ENCODE measurements at places on chromosomes 1 and 21. TPM values are rescaled to one million over a fixed set of nuclear protein-coding genes. Genes with fewer than 3 reads are reported as not detected.

The GBP6 gene
- total RNA-seq = not detected

The SLC9C2 gene
- not detected for total RNA-seq

The TPTE gene
- total RNA-seq = not detected

The CHML gene
- 5.5 TPM for total RNA-seq

The FOXE3 gene
- total RNA-seq = not detected

The ZNF695 gene
- 0.92 TPM for total RNA-seq

The S100B gene
- not detected for total RNA-seq

- H3K27me3 ChIP-seq = peaks cover 58% of the 10 kb centered on the region
- DNase-seq = peak; percentile 73
- H3K27ac ChIP-seq = no peak overlapping the region
- H3K4me3 ChIP-seq = no peak overlapping the region
- H3K4me1 ChIP-seq = peaks cover 39% of the 10 kb centered on the region
These were observed 5.2 kb downstream of the HES3 start for GRCh38 chr1:6248932-6249738.

- no peak overlapping the region for H3K27ac ChIP-seq
- no peak for DNase-seq
- peaks cover 2% of the 10 kb centered on the region for H3K27me3 ChIP-seq
- H3K4me1 ChIP-seq = no peaks in the 10 kb centered on the region
- H3K4me3 ChIP-seq = no peak overlapping the region
- H3K36me3 ChIP-seq = no peaks in the 10 kb centered on the region
These were observed 29.5 kb downstream of the SYT2 start for GRCh38 chr1:202680586-202681352.

- no peaks in the 10 kb centered on the region for H3K27me3 ChIP-seq
- no peak overlapping the region for H3K27ac ChIP-seq
- no peaks in the 10 kb centered on the region for H3K4me1 ChIP-seq
- H3K36me3 ChIP-seq = no peaks in the 10 kb centered on the region
These were observed 468.1 kb upstream of the CXADR start for GRCh38 chr21:17044696-17045095.

- DNase-seq = peak; percentile 39
- no peak overlapping the region for H3K4me3 ChIP-seq
- H3K27me3 ChIP-seq = no peaks in the 10 kb centered on the region
- H3K4me1 ChIP-seq = no peaks in the 10 kb centered on the region
These were observed 41.6 kb downstream of the LAMC2 start for GRCh38 chr1:183227422-183228346.

DNA sequence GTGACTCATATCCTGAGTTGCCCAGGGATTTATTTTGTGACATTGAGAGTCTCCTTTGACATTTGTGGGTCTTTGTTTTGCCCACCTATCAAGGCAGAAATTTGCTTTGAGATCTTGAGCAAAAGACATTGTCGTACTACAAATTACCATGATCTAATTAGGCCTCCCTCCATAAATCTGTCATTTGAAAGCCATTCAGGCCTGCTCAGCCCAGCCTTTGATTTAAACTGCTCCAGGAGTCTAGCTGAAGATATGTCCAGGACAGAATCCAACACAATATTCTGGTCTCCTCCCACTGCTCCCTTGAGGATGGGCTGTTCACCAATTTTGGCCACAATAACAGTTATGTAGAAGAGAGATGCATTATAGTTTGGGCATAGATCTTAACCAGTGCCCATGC, 86.7 kb downstream of the PROX1 start:
- H3K36me3 ChIP-seq = no peaks in the 10 kb centered on the region
- H3K4me3 ChIP-seq = no peak overlapping the region
- H3K27me3 ChIP-seq = peaks cover 5% of the 10 kb centered on the region
- DNase-seq = no peak
- H3K27ac ChIP-seq = no peak overlapping the region

- peaks cover 63% of the 10 kb centered on the region for H3K36me3 ChIP-seq
- H3K4me1 ChIP-seq = no peaks in the 10 kb centered on the region
- no peak within 1 kb of the TSS for H3K27ac ChIP-seq
- H3K27me3 ChIP-seq = no peaks in the 10 kb centered on the region
These were observed at the start of gene TMEM81 for GRCh38 chr1:205084360-205084759. Gene TMEM81, minus strand, starts transcription at chr1:205084460. Its CDS starts 140 bp downstream, at chr1:205084320.

DNA sequence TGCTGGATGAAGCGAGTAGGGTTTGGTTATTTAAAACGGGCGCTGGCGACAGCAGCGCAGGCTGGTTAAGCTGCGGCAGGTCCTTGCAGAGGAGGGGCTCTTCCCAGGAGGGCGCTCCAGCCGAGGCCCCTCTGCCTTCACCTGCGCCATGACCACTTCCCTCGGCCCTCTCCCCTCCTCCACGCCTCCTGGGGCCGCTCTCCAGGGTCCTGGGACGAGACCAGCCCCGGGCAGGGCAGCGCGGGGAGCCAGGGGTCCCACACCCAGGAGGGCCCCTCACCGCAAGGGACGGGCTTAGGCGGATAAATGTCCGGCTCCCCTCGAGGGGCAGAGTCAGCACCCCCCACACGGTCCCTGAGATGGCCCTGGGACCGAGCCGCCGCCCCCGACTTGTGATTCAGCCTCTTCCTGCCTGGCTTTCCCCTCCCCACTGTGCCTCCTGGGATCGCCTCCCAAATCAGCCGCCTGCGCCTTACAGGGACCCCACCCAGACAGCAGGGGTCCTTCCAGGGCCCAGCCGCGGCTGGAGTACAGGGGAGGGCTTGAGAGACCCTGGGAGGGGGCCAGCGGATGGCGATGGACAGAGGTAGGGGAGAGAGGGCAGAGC, 380.7 kb downstream of the MATN1 start:
- H3K27ac ChIP-seq = no peak overlapping the region
- no peaks in the 10 kb centered on the region for H3K4me1 ChIP-seq
- DNase-seq = no peak
- H3K36me3 ChIP-seq = no peaks in the 10 kb centered on the region

DNA sequence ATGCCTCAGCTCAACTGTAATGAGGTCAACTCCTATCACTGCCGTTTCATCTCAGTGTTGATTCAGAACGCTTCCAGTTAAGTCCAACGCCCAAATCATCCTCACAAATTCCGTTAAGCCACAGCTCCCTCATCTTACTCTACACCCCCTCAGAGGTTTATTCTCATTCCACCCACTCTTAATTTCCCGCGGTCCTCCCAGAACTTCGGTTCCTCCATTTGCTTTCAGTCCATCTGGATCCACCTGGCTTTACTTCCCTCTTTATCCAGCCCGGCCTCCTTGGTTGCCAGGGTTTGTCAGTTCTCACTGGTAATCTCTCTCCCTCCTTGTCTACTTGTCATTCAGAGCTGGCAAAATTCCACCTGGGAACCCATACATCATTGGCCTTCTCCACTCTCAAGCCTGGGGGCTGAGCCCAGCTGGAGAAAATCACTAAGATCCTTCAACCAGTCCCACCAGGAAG, 51.3 kb upstream of the RUNX1 start:
- no peak overlapping the region for H3K4me3 ChIP-seq
- H3K36me3 ChIP-seq = no peaks in the 10 kb centered on the region
- H3K4me1 ChIP-seq = no peaks in the 10 kb centered on the region
- H3K27ac ChIP-seq = no peak overlapping the region
- no peaks in the 10 kb centered on the region for H3K27me3 ChIP-seq
- no peak for DNase-seq

DNA sequence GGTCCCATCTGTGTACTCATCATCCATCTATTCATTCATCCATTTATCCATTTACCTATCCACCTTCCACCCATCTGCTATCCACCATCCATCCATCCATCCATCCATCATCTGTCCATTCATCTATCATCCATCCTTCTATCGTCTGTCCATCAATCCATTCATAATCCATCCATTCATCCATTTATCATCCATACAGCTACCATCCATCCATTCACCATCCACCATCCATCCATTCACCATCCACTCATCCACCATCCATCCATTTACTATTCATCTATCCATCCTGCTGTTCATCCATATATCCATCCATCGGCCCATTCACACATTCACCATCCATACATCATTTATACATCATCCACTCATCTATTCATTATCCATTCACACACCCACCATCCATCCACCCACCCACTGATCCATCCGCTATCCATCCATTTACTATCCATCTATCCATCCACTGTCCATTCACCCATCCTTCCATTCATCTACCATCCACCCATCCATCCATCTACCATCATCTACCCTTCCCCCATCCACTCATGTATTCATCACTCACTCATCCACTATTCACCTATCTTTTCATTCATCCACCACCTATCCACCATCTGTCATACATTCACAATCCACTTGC, 96.4 kb downstream of the TRIM11 start:
- no peak for DNase-seq
- H3K36me3 ChIP-seq = no peaks in the 10 kb centered on the region
- peaks cover 7% of the 10 kb centered on the region for H3K27me3 ChIP-seq
- H3K4me3 ChIP-seq = no peak overlapping the region

- H3K4me1 ChIP-seq = no peaks in the 10 kb centered on the region
- H3K36me3 ChIP-seq = no peaks in the 10 kb centered on the region
- no peak for DNase-seq
- H3K27me3 ChIP-seq = no peaks in the 10 kb centered on the region
These were observed 1331.7 kb downstream of the MRPL39 start for GRCh38 chr21:24275616-24276015.

- no peak overlapping the region for H3K4me3 ChIP-seq
- H3K36me3 ChIP-seq = peaks cover 94% of the 10 kb centered on the region
- DNase-seq = peak; percentile 86
- H3K27ac ChIP-seq = peak overlapping the region; percentile 76
These were observed 87.4 kb downstream of the UBR4 start for GRCh38 chr1:19122668-19123067.

DNA sequence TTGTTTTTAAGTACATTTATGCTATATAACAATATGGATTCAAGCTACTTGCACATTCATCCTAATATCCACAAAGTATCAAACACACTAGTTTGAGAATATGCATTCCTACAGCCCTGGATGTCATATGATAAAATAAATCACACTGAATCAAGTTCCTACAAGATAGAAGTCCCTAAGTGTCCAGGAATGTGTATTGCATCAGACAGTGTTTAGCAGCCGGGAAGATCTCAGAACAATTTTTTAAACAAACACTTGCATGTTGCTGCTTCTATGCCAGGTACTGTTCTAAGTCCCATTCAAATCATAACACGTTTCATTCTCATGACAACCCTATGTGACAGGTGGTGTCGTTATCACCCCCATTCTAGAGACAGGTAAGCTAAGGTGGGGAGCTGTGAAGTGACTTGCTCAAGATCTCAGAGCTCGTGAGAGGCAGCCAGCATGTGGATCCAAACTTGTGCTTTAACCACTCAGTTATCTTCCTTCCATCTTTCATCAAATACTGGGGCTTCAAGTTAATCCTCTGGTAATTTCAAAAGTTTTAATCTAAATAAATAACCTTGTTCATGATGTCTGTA, 68.3 kb upstream of the KIF26B start:
- no peak overlapping the region for H3K4me3 ChIP-seq
- no peaks in the 10 kb centered on the region for H3K36me3 ChIP-seq
- DNase-seq = no peak
- H3K27me3 ChIP-seq = no peaks in the 10 kb centered on the region
- no peak overlapping the region for H3K27ac ChIP-seq

GRCh38 chr1:119582801-119583200, 65.3 kb downstream of the ZNF697 start:
- DNase-seq = peak; percentile 32
- H3K27me3 ChIP-seq = no peaks in the 10 kb centered on the region
- H3K4me1 ChIP-seq = no peaks in the 10 kb centered on the region
- H3K27ac ChIP-seq = no peak overlapping the region

GRCh38 chr1:177567393-177567792, 396.6 kb downstream of the BRINP2 start:
- DNase-seq = no peak
- H3K27me3 ChIP-seq = no peaks in the 10 kb centered on the region
- H3K4me1 ChIP-seq = no peaks in the 10 kb centered on the region
- no peak overlapping the region for H3K4me3 ChIP-seq
- H3K36me3 ChIP-seq = no peaks in the 10 kb centered on the region
- H3K27ac ChIP-seq = no peak overlapping the region

- no peak for DNase-seq
- no peaks in the 10 kb centered on the region for H3K27me3 ChIP-seq
- H3K4me1 ChIP-seq = no peaks in the 10 kb centered on the region
- no peak overlapping the region for H3K4me3 ChIP-seq
These were observed 74.0 kb upstream of the SAMSN1 start for GRCh38 chr21:14620152-14620551.

- peak overlapping the region; percentile 84 for H3K4me3 ChIP-seq
- DNase-seq = peak; percentile 76
- H3K36me3 ChIP-seq = peaks cover 4% of the 10 kb centered on the region
- peak overlapping the region; percentile 85 for H3K27ac ChIP-seq
- H3K27me3 ChIP-seq = no peaks in the 10 kb centered on the region
These were observed 52.4 kb upstream of the GPR157 start for GRCh38 chr1:9181176-9181906.

DNA sequence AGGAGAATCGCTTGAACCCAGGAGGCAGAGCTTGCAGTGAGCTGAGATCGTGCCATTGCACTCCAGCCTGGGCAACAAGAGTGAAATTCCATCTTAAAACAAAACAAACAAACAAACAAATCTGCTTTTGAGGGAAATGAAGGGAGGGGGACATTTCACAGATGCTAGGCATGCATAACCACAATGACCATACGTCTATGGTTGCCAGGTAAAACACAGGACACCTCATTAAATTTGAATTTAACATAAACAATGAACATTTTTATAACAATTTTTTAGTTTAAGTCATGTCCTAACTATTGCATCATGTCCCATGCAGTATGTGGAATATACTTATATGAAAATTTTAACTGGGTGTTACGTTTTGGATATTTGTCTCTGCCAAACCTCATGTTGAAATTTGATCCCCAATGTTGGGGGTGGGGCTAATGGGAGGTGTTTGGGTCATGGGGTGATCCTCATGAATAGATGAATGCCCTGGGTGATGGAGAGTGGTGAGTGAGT, 31.0 kb upstream of the ZBTB18 start:
- no peaks in the 10 kb centered on the region for H3K4me1 ChIP-seq
- peaks cover 4% of the 10 kb centered on the region for H3K27me3 ChIP-seq
- H3K4me3 ChIP-seq = no peak overlapping the region
- H3K36me3 ChIP-seq = no peaks in the 10 kb centered on the region

DNA sequence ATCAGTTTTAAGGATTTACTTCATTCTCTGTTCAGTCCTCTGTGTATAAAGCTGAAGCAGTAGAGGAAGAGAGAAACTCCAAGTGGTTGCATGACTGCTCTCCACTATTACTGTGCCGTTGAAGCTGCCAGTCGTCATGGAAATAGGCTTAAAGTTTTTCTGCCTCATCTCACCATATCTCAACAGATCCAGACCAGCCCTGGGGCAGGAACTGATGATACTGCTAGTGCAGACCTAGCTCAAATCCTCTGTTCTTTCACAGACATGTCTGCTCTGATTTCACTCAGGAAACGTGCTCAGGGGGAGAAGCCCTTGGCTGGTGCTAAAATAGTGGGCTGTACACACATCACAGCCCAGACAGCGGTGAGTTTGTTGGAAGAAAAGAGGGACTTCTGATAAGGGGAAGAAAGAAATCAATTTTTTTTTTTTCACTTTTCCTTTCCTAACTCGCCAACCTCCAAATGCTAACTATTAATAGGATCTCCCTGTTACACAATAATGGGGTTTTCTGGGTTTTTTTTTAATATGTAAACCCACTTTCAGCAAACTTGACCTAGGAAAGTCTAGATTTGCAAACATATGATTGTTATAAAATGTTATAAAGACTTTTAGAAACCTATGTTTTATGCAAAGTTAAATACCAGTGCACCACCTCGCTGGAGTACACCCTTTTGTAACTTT, 22.2 kb upstream of the STRIP1 start:
- peaks cover 30% of the 10 kb centered on the region for H3K4me1 ChIP-seq
- H3K36me3 ChIP-seq = peaks cover 68% of the 10 kb centered on the region
- no peaks in the 10 kb centered on the region for H3K27me3 ChIP-seq
- H3K27ac ChIP-seq = peak overlapping the region; percentile 50
- DNase-seq = no peak
- no peak overlapping the region for H3K4me3 ChIP-seq

GRCh38 chr1:105368446-105368845, 1618.7 kb downstream of the AMY1C start:
- no peak overlapping the region for H3K27ac ChIP-seq
- no peaks in the 10 kb centered on the region for H3K36me3 ChIP-seq
- no peak overlapping the region for H3K4me3 ChIP-seq
- H3K27me3 ChIP-seq = no peaks in the 10 kb centered on the region
- no peaks in the 10 kb centered on the region for H3K4me1 ChIP-seq
- no peak for DNase-seq
